ENCODE measurements at places on chromosomes 1 and 21.

- no peak for DNase-seq
These were observed 255.1 kb upstream of the CSF3R start for GRCh38 chr1:36737767-36738166.

DNA sequence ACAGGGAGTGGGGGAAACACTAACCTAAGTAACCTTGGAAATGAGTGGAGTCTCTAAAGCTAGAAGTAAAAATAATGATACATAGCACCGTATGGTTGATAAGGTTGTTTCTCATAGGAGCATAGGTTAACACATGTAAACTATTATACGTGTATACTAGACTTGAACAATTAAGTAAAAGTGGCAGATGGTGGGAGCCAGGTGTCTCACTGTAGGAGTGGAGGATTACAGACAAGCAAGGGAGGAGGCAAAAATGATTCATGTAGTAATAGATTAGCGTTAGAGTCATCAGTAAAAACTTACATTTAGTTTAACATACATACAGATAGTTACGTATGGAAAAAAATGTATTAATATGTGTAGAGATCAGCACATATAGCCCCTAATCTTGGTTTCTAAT, 138.4 kb upstream of the DSCAM start:
- DNase-seq, result no peak

DNA sequence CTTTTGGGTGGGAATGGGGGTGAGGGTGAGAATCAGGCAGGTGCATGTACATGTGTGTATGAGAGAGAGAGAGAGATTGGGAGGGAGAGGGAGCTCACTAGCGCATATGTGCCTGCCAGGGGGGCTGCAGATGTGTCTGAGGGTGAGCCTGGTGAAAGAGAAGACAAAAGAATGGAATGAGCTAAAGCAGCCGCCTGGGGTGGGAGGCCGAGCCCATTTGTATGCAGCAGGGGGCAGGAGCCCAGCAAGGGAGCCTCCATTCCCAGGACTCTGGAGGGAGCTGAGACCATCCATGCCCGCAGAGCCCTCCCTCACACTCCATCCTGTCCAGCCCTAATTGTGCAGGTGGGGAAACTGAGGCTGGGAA, 95.0 kb downstream of the EPHB2 start:
- DNase-seq, result no peak

DNA sequence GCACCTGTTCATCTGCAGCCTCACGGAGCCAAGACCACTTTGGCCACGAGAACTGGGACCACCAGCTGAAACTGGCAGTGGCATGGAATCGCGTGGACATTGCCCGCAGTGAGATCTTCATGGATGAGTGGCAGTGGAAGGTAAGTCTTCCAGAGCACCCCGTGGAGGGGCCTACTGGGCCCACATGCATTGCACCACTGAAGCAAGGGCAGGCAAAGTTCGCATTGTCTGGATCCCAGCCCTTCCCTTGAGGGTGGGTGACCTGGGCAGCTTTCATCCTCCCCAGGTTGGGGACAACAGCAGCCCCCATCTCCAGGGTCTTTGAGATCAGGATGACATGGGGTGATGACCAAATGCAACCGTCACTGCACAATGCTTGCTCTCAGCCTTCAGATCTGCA, 37.5 kb downstream of the TRPM2 start:
- DNase-seq, result no peak

DNA sequence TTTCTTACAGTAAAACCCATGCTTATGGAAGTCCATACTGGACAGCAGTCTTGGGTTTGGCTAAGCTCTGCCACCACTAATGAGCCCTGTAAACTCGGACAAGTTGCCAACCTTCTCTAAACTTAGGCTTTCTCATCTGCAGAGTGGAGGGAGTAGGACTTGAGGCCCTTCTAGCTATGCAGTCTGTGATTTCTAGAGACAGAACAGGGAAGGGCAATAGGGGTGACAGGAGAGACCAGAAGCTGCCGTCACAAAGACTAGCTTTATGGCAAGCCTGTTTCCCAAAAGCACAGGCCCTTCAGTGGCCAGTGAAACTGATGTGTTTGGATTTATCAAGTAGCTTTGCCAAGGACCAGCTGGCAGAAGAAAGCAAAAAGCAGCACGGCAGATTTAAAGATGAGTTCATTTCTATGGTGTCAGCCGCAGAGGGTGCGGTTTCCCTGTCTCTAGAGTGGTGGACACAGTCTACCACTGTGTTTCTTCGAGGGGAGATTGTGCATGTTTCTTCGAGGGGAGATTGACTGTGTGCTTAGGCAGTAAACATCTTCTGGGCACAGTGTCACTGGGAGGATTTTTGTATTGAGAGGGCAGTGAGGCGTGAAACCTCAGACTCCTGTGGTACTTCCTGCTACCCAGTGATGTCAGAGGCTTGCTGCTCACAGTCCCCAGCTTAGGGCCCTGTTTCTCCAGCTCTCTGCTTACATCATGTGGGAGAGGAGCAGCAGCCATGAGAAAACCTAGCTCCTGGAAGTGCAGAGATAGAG, 119.0 kb downstream of the ROR1 start:
- DNase-seq, result peak; percentile 22

- peak; percentile 9 for DNase-seq
These were observed 32.3 kb downstream of the TBX19 start for GRCh38 chr1:168312718-168313604.

DNA sequence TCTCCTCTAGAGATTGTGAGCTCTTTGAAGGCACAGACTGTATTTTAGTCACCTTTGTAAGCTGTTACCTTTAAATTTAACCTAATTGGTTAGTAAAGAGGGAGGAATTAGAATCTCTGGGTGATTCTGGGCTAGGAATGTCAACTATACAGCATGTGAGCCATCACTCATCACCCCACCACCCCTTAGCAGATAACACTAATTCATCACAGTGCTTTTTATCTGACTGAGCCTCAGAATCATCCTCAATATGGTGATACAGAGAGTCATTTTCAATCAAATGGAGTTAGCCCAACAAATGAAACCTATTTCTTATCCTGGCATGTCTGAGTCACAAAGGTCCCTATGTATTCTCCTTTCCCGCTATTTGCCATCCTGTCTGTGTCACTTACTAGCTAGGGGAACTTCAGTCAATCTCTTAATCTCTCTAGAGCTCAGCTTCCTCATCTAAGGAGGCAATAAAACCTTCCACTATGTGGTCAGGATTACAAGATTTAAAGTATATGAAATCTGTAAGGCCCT, 13.3 kb downstream of the KCNJ10 start:
- no peak for DNase-seq

DNA sequence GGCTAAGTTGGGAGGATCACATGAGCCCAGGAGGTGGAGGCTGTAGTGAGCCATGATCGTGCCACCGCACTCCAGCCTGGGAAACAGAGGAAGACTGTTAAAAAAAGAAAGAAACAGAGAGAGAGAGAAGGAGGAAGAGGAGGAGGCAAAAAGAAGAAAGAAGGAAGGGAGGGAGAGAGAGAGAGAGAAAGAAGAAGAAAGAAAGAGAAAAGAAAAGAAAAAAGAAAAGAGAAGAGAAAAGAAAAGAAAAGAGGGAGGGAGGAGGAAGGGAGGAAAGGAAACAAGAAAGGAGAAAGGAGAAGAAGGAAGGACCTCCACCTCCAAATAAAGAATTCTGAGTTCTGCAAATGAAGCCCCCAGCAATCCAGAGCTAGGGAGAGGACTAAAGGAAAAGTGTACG, 82.0 kb downstream of the STUM start:
- DNase-seq, result no peak

DNA sequence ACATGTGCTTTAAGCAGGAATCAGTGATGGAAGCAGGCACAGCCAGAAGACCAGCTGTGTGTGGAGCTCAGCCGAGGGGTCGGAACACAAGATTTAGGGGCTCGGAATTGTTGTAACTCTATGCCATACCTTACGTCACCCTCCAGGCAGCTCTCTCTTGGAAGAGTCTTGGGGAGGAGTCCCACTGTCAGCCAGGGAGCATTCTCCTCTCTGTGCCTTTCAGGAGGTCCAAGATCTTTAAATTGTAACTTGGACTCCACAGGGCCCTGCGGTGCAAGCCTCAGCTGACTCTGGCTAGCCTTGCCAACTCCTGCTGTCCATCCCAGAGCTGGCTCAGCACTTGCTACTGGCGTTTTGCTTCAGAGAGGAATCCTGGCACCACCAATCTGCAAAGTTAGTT, 26.4 kb upstream of the ROR1 start:
- no peak for DNase-seq

- DNase-seq, result no peak
These were observed 285.4 kb upstream of the USP25 start for GRCh38 chr21:15444118-15444960.

GRCh38 chr21:35652872-35653271, 407.5 kb downstream of the SETD4 start:
- no peak for DNase-seq

GRCh38 chr1:18336801-18337200, 143.9 kb upstream of the KLHDC7A start:
- DNase-seq, result no peak
